ENCODE measurements at places on chromosomes 6 and 20. TPM values are rescaled to one million over a fixed set of nuclear protein-coding genes. Genes with fewer than 3 reads are reported as not detected.

Gene KIFC1
- polyA plus RNA-seq = 41.2 TPM

Gene BPIFA2
- polyA plus RNA-seq = not detected

Gene LPA
- 0.32 TPM for polyA plus RNA-seq

Gene JPH2
- polyA plus RNA-seq = 1.2 TPM

Gene HCK
- polyA plus RNA-seq = 3.3 TPM

Gene EDN3
- polyA plus RNA-seq = 5.9 TPM

Gene MMP24OS
- 32.3 TPM for polyA plus RNA-seq

Gene PCSK2
- 0.85 TPM for polyA plus RNA-seq

Gene CUTA
- polyA plus RNA-seq = 227 TPM

Gene LTB
- polyA plus RNA-seq = 0.89 TPM

Gene ERVFRD-1
- 0.13 TPM for polyA plus RNA-seq

Gene BNIP5
- 0.35 TPM for polyA plus RNA-seq

- no peak for DNase-seq
Measured at GRCh38 chr6:71527886-71528285, 239.3 kb downstream of the OGFRL1 start.

GRCh38 chr6:128118401-128118800, 217.5 kb upstream of the THEMIS start:
- DNase-seq = no peak

DNA sequence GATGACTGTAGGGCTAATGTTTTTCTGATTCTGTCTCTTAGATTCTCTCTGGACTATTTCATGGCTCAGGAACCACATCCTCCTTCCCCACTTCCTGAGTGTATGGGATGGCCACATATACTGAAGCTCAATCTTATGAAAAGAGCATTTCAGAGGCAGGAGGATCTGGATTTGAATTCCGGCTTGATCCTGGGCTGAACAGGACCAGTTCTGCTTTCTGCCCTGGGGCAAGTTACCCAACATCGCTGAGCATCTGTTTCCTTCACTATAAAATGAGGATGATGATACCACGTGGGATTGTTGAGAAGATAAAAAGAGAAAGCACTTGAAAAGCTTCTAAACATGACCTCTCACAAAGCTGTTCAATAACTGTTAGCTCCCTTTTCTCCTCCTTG, 168.4 kb upstream of the TNFAIP3 start:
- DNase-seq = no peak

DNA sequence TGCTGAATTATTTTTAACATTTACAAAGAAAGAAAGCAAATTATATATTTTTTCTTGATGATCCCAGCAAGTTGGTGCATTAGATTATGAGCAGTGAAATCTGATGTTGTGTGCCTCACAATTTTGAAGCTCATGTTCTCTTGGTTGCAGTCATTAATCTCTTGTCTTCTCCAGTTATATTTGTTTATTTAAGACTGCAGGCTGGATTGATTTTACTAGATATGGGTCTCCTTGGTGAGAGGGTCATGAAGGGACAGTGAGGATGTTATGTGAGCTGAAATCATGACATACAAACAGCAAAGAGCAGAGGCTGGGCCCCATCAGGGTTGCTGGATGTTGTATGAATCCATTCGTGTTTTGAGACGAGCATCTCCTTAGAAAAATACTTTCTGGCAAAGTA, 64.2 kb upstream of the AKIRIN2 start:
- no peak for DNase-seq

GRCh38 chr6:95589826-95590570, 12.7 kb downstream of the MANEA start:
- DNase-seq = no peak

DNA sequence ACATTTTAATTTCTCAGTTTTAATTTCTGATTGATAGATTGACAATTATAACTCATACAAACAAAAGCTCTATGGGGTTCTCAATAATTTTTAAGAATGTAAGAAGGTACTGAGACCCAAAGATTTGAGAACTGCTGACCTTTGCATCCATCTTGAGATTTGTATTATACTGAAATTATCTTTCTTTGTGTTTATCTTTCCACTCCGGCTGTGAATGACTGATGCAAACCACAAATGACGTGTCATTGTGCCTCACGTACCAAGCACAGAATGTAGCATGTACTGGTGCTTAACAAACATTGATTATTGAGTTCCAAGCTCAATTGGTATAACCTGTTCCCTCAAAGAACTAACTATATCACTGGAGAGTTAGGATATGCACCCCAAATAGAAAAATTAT, 152.1 kb upstream of the SMLR1 start:
- DNase-seq = no peak

DNA sequence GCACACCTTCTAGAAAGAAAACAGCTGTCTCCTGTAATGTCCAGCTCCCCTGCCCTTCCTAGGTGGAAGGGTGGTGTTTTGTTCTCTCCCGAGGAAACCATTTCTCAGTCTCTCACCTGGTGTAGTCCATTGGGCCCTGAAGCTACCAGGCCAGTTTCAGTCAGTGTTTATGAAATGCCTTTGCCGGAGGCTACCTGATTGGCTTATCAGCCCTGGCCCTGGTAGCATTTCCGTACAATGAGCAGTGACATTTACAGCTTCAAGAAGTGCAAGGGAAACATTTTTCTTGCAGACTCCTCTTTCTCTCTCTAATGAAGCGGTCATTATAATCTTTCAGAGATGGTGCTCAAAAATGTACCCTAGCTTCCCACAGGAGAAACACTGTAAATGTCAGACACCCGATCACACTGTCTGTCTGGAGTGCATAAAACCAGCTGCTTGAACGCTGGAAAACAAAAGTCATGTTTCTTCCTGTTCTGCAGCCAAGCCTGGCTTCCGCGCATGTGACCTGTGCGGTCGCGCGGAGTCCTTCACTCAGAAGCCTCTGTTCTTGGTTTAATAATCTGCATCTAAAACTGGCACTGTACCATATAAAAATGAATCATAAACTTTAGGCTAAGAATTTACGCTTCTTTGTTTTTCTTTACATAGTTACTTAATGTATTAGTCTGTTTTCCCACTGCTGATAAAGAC, 28.4 kb upstream of the SAYSD1 start:
- DNase-seq = no peak

DNA sequence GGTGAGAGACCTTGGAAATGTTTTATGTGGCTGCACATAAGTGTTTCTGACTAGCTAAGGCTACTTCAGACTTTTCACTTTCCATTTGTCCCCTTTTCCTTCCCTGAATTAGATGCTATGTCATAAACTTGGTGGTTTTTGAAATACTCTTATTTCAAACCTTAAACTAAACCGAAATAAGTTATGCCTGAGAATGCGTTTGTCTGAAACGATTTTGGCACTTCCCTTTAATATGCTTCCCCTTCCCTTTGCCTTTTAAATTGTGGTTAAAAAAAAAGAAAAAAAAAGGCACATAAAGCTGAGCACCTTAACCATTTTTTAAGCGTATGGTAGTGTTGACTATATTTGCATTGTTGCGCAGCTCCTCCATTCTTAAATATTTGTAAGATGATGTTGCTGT, 14.3 kb downstream of the ZNF451 start:
- DNase-seq = no peak

DNA sequence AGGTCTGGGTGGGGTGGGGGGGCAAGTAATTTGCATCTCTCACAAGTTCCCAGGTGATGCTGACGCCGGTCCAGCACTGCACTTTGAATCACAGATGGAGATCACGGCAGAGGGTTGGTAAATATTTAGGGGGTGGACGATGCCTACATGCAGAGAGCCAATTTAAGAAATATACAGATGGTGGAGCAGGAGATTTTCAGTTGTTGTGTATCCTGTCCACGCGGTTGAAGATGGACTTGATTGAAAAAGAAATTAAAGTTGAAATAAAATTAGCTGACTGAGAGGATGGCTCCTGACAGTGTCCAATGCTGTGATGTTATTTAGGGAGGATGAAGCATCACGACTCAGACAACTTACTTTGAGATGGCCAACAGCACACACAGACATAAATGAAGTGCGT, 74.6 kb downstream of the PHACTR3 start:
- DNase-seq = no peak

- no peak for DNase-seq
Measured at GRCh38 chr6:54805077-54805476, 41.5 kb upstream of the FAM83B start.

DNA sequence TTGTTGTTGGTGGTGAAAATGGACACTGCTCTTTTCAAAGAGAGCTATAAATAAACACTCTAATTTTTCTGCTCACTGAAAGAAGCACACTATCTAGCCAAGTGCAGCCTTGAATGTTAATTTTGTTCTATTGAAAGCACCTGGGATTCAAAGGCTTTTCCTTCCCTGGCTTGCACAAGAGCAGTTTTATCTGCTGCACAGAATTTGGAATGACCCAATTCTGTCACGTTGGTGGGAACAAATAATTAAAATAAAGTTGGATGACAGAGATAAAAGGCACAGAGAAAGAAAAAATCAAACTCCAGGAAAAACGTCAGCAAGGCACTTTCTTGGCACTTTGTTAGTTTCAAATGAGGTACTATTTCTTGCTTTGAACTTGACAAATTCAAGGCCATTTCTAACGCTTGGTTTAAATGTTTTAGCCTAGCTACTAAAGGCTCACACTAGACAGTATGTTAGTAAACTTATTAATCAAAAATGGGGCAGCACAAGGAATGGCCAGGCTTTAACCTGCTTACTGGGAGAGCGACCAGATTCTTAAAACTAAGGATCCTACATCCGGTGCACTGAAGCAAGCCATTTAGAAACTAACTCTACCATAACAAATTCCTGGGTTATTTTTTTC, 145.5 kb upstream of the ARG1 start:
- no peak for DNase-seq

DNA sequence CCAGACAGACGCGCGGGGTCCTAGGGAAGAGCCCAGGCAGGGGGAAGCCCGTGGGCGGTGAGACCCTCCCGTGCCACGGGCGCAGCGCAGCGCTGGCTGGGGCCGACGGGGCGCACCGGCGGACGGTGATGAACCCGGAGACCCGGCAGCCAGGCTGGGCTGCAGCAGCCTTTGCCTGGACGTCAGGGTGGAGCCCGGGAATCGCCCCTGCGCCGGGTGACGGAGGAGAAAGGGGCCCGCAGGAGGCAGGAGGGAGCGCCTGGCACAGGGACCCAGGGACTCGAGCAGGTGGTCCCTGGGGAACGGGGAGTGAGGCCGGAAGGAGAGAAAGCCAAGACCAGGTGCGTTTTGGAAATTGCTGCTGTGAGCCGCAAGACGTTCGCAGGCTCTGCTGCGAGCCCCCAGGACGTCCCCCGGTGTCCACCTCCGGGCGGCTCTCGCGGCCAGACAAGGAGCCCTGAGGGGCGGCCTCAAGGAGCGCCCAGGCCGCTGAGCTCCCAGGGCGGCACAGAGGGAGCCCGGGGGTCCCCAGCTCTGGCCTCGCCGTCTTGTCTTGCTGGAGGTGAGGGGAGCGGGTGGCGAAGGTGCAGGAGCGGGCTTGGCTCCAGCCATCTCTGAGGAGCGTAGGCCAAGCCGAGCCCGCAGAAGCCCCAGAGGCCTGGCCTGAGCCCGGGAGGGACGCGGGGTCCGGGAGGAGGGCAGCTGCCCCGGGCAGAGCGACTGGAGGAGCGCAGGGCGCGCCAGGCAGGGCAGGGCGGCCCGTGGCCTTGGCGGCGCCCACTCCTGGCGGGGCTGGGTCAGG, 191.2 kb upstream of the PDE10A start:
- DNase-seq = no peak

GRCh38 chr6:170050591-170051041, 240.3 kb downstream of the DLL1 start:
- no peak for DNase-seq

- DNase-seq = peak; percentile 19
Measured at GRCh38 chr6:153231048-153231646, 100.1 kb upstream of the RGS17 start.

GRCh38 chr6:7106215-7106751, 1.5 kb upstream of the RREB1 start:
- no peak for DNase-seq

DNA sequence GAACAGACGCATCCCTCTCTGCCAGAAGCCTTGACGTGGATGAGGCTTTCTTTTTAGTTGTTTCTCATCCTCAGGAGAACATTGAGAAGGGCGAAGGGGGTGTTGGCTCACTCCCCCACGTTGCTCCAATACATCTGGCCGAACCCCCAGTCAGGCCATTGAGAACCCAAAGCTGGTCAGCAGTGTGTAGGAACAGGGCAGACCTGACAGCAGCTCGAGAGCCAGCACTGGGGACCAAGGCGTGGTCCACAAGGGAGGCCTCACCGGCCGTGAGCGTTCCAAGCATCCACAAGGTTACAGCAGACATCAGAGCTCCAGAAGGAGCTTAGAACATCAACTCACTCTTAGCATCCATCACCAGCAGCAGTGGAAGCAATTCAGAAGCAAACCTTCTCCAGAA, 387.9 kb upstream of the ARID1B start:
- DNase-seq = no peak

DNA sequence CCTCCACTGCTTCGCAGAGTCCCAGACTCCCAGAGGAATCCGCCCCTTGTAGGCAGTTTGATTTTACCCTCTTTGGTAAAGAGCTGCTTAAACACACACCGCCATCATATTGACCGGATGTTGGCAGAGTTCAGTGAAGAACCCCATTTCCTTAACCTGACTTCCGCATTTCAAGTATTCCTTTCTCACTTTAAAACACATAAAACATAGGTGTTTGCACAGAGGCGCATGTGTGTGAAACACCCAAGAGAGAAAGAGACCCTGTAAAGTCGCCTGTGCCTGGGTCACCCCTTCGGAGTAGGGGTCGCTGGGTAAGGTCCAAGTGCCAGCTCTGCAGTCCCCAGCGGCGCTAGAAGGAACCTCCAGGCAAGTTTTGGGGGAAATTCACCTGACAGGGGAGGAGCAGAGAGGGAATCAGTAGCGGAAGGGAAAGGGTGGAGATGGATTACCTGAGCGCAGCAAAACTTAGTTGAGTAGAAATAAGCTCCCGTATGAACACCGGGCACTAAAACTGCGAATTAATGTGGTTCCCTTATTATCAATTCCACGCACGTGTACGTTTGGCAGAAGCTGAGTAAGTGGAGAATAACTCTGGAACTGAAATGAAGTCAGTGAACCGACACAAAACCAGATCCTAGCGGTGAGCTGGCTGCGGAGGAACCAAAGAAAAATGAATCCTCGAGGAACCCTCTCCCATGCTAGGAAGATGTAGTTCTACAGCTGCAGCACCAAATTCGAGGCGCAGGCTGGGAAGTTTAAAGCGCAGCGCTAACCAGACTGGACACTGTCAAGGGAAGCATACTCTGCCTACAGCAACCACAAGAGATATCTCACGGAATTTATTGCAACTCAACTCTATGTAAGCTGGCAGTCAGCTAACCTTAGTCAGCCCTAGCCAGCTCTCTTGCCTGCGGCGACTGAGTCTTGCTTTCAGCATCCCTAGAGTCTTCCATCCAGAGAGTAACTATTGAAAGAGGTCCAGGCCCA, 3.5 kb upstream of the HTR1B start:
- no peak for DNase-seq

- DNase-seq = peak; percentile 62
Measured at GRCh38 chr20:64038565-64039292, 2.7 kb downstream of the C20orf204 start.

GRCh38 chr6:141403103-141403502, 729.6 kb upstream of the GJE1 start:
- no peak for DNase-seq

GRCh38 chr6:35586542-35586941, 73.8 kb upstream of the TULP1 start:
- no peak for DNase-seq
